NCI-H524 (cell line): ENCODE measurements at places on chromosomes 12 and 14.

GRCh38 chr12:117403586-117404139 lies 42.2 kb upstream of the NOS1 start:
- DNase-seq = no peak

DNA sequence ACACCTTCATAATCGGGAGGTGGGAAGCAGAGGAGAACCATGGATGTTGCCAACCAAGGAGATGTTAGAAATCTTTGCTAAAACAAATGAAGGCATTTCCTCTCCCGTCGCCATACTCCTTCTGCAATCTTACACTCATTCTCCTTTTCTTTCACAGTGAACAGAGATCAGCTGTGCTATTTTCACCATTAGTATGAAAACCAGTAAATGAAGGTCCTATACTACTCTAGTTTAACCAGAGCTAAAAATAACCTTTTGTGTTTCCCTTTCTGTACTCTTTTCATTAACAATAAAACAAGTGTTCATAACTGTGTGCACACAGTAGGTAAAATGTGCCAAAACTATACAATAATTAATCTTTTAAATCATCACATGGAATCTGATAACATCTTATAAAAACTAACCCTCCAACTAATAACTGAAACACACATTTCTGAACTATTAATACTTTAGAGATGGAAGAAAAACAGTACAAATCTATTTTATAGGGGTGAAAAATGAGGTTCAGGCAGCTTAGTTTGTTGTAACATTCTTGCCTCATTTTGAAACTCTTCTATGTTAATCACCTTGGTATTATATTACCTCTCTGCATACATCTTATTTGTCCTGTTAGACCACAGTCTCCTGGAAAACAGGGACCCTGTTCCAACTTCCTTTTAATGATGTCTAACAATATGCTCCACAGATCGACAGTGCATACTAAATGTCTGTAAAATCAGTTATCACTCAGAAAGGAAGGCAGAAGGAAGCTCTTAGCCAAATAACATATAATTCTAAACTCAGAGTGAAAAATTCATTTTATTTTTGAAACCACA lies 69.5 kb downstream of the SPPL3 start:
- DNase-seq = no peak

GRCh38 chr14:22194664-22195063 lies 394.4 kb downstream of the DAD1 start:
- DNase-seq = no peak

GRCh38 chr12:126182619-126183236 lies 1117.5 kb downstream of the AACS start:
- DNase-seq = no peak

GRCh38 chr14:57870686-57871457 lies 5.0 kb upstream of the SLC35F4 start:
- DNase-seq = no peak

- DNase-seq = no peak
Measured at GRCh38 chr12:52026263-52026662, 19.5 kb downstream of the TAMALIN start.

- peak; percentile 79 for DNase-seq
Measured at GRCh38 chr12:2691006-2691344, 103.8 kb upstream of the FKBP4 start.

GRCh38 chr12:67437011-67437410 lies 167.9 kb downstream of the CAND1 start:
- DNase-seq = no peak

GRCh38 chr12:127680516-127680915 lies 586.5 kb upstream of the TMEM132C start:
- DNase-seq = no peak

GRCh38 chr14:50399251-50400032 lies 2.8 kb upstream of the CDKL1 start:
- peak; percentile 34 for DNase-seq

GRCh38 chr12:3988519-3989217 lies 115.5 kb upstream of the PARP11 start:
- no peak for DNase-seq

GRCh38 chr14:54216827-54217226 lies 180.0 kb upstream of the CDKN3 start:
- no peak for DNase-seq

DNA sequence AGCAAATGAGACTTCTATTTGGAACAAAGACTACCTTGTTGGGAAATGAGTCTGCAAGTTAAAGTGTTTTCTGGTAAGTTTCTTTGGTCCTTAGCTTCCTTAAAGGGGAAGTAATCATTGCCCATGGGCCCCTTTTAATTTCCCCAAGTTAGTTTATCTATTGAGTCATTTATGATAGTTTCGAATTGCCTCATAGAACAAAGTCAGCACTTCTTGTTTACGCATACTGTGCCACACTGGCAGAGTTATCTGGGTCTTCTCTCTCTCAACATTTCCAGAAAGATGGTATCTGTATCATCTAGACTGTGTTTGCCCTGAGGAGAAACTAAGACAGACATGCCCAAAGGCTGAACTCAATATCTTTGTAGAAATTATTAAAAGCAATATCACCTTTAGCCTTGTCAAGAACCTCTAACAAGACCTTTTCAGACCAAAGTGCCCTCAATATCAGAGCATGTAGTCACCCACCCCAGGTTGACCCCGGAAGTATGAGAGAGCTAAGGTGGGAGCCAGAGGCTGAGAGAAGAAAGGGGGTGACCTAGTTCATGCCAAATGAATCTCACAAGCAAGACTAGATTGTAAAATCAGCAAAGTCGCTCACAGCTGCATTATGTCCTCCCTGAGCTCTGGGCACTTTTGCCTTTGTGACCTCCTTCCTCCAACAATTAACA lies 40.0 kb downstream of the GPR65 start:
- DNase-seq = no peak

GRCh38 chr14:52873694-52874093 lies 77.2 kb downstream of the FERMT2 start:
- no peak for DNase-seq

DNA sequence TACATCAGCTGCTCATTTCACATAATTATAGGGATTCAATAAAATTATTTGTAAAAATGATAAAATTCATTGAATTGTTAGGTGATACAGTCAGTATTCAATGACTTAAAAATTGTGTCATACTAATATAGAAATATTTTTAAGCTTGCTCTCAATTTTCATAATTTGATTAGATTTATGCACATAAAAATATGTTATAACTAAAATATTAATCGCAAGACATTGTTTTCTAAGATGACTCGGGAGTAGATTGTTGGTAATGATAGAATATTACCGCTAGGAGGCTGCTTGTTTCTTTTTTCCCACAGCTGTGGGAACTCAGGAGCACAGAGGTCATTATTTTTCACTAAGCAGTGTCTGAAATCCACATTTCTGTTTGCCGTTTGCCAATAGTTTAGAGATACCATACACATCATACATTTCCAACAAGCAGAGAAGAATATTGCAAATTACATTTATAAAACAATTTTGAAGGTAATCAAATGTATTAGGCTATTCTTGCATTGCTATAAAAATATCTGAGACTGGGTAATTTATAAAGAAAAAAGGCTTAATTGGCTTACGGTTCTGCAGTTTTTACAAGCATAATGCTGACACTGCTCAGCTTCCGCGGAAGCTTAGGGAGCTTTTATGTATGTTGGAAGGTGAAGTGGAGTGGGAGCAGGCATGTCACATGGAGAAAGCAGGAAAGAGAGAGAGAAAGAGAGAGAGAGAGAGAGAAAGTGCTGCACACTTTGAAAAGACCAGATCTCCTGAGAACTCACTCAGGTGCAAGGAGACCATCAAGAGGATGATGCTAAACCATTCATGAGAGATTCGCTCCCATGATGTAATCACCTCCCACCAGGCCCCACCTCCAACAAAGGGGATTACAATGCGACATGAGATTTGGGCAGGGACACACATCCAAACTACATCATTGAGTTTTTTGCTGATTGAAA lies 9.2 kb downstream of the CD69 start:
- peak; percentile 23 for DNase-seq

DNA sequence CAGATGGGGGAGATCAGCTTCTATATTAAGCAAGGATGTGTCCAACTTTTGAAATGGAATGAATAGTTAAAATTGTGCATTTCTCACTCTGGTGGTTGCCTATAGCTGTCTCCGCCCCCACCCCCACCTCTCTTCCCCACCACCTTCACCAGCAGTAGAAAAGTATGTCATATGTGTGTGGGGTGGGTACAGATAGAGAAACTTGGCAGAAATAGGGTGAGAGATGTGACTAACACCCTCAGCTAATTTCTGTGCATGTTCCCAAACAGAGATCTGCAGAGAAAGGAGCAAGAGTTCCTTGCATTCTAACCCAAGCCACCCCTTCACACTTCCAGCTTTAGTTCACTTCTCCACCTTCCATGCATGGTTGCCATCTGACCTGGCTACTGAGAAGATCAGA lies 980.1 kb downstream of the NRXN3 start:
- DNase-seq = no peak

DNA sequence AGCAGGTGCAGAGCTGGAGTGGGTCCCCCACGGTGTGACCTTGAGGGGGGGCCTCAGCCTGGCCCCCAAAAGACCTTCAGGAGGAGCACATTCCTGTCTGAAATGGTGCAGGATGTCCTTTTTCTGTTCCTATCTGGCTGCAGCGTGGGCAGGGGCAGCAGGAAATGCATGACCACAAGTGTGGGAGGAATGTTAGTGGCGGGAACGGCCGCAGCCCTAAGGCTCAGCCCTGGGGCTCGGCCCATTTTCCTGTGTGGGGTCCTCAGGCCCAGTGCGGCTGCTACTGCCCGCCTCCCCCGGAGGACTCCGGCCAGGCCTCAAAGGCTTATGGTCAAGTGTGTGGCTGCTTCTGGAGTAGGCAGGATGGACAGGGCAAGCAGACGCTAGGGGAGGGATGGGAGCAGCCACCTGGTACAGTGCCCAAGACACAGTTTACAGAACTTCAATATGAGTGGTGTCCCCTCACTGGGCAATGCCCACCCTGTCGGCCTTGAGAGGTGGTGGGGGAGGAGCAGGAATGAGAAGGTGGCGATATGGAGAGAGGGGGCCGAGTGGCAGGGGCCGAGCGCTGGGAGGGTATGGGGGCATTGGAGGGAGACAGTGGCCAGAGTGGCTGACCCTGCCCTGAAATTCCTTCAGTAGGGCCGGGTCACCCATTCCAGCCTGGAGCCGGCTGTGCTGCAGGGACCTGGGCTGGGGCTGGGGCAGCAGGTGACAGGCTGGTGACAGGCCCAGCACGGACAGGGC lies 137.4 kb downstream of the CALM1 start:
- no peak for DNase-seq

DNA sequence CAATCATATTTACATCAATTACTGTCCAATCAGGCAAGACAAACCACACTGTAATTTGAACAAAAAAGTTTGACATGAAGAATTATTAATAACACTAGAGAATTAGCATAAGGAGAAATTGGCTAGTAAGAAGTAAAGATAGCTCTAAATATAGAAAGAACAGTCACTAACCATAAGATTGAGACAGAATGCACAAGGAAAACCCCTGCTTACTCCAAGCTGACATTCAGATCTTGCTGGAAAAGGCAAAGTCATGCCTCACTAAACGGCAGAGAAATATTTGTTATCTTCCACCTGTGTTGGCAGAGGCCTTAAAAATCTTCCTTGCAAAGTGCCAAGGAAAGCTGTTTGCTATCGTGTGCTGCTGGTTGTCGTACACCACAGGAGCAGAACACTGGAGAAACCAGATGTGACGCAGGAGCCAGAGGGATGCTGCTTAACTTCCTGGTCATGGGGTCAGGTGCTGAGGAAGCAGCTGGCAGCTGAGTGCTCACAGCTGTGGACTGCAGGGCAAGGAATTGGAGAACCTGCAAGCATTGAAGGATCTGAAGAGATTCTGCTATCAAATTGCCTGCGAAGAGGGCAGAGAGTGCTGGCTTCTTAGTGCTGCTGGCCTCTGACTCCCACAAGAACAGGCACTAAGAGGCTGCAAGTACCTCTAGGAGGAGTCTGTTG lies 1323.3 kb downstream of the LRFN5 start:
- DNase-seq = peak; percentile 95

- DNase-seq = no peak
Measured at GRCh38 chr12:47088021-47088944, 8.5 kb upstream of the AMIGO2 start.

- peak; percentile 60 for DNase-seq
Measured at GRCh38 chr12:113757221-113758002, 208.7 kb downstream of the RBM19 start.

DNA sequence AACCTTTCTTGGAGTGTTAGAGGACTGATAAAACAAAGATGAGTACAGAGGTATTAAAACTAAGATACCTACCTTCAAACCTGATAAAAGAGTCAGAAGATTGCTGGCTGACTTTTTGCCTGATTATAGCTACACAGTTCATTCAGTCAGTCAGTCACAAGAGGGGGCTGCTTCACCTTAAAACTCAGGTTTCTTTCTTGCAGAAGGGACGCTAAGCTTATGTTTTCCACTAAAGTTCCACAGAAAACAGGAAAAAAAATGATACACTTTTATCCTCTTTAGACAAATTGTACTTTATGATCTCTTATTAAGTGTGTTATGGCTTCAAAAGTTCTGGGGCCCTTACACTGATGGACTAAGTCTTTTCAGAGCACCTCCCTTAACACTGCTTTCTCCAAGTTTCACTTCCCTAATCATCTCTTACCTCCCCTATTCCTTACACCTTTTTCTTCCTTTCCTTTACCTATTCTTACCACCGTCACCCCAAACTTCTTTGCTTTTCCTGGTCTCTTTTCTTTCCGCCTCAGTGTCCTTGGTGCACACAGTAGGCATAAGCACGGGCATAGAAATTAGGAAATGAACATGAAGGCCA lies 448.7 kb upstream of the OR4E1 start:
- DNase-seq = no peak

DNA sequence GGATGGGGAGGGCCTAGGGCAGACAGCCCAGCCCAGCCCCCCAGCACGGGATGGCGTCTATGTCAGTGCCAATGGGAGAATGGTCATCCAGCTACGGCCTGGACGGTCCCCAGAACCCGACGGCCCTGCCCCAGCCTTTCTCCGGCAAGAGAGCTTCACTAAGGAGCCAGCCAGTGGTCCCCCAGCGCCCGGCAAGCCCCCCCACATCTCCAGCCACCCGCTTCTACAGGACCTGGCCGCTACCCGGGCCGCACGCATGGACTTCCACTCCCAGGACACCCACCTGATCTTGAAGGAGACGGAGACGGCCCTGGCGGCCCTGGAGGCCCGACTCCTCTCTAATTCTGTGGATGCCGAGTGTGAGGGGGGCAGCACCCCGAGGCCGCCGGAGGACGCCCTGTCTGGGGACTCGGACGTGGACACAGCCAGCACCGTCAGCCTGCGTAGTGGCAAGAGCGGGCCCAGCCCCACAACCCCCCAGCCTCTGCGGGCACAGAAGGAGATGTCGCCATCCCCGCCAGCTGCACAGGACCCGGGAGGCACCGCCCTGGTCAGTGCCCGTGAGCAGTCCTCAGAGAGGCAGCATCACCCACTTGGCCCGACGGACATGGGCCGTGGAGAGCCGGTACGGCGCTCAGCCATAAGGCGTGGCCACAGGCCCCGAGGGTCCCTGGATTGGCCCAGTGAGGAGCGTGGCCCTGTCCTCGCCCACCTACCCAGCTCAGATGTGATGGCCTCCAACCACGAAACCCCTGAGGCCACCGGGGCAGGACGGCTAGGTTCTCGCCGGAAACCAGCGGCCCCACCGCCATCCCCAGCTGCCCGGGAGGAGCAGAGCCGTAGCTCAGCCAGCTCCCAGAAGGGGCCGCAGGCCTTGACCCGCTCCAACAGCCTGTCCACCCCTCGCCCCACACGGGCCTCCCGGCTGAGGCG lies 21.9 kb downstream of the CEP170B start:
- DNase-seq = no peak
